ENCODE measurements at places on chromosomes 7 and 10.
A peak's percentile ranks its signal among the peaks of the same experiment; 100 is the strongest.

DNA sequence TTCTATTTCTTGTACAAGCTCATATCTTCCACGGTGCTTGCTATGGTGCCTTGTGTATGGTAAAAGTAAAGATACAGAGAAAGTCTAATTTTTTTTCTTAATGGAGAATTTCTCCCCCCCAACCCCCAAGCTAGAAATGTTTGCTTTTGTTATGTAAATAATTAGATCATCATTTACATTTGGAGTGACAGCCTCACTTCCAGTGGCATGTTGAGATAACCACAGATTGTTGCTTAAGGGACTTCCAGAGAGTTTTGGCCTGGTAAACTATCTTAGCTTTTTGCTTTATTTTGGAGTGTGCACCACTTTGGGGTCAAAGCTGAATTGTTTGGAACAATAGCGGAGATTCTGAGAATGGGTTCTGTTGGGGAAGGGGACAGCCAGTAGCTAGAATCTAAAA, 129.7 kb downstream of the ZNF365 start:
- no peak for DNase-seq

GRCh38 chr7:108642126-108642525, 72.5 kb downstream of the DNAJB9 start:
- no peak for DNase-seq

- DNase-seq: no peak
These were observed 108.8 kb downstream of the SGMS1 start for GRCh38 chr10:50514995-50515394.

- DNase-seq: no peak
These were observed 1.0 kb downstream of the ACSL5 start for GRCh38 chr10:112374724-112375541.

GRCh38 chr10:100866010-100866409, 46.8 kb upstream of the SLF2 start:
- no peak for DNase-seq

DNA sequence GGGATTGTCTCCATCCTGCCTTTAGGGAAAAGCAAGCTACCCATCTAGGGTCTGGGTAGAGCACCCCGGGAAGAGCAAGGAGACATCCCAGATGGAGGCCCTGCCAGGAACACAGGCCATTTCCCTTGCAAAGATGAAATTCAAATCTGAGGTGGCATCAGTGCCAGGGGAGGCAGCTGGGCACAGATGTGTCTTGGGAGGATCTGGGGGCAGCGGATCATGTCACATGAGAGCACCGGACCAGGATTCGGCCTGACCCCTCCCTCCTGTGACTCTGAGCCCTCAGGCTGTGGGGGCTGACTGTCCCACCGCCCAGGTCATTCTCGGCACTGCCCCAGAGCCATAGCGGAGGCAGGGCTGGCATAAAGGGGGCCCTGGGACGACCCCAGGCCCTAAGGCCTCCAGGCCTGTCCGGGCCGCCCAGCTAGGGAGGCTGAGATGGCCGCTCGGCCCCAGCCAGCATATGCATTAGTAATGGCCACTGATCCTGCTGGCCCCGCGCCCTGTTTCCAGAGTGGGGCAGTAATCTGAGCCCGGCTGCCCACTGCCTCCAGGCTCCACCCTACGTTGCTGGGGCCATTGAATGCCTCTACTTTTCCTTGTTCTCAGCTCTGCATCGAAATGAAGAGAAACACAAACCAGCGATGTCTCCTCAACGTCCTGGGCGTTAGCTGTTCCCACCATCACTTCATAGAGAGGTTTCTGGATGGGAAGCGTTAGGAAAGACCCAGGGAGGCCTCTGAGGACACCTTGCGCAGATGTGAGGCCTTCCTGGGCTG, 148.5 kb downstream of the UBE2H start:
- DNase-seq: no peak

- no peak for DNase-seq
These were observed 216.6 kb upstream of the YAE1 start for GRCh38 chr7:39349452-39350123.

DNA sequence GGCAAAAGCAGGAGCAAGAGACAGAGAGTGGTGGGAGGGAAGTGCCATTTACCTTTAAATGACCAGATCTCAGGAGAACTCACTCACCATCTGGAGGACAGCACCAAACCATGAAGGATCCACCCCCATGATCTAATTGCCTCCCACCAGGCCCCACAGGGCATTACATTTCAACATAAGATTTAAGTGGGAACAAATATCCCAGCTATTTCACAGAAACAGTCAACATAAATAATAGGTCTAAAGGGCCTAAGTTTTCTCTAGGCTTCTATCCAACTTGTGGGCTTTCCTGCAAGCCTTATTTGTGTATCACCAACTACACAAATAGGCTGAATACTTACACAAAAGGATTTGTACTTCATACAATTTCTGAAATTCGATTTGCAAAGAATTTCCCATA, 196.8 kb upstream of the POT1 start:
- no peak for DNase-seq

DNA sequence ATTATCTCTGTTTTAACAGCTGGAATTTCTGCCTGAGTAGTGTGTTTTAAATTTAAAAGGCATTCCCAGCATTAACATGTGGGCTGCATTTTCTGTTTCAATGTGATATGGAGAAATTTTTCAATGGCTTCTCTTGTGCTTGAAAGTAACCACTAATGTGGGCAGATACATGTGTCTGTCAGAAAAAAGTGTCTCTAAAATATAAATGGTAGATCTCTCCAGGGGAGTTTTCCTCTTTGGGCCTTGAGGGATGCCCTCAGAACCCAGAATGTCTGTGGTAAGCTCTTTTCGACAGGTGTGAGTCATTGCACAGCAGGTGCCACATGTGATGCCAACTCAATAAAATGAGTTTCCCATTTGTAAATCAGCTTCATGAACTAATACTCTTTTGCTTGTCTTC, 221.1 kb downstream of the SEMA3E start:
- DNase-seq: no peak

- DNase-seq: no peak
These were observed 96.3 kb upstream of the ANKRD1 start for GRCh38 chr10:91017198-91017597.

- no peak for DNase-seq
These were observed 3.7 kb downstream of the VPS37D start for GRCh38 chr7:73671322-73671661.

DNA sequence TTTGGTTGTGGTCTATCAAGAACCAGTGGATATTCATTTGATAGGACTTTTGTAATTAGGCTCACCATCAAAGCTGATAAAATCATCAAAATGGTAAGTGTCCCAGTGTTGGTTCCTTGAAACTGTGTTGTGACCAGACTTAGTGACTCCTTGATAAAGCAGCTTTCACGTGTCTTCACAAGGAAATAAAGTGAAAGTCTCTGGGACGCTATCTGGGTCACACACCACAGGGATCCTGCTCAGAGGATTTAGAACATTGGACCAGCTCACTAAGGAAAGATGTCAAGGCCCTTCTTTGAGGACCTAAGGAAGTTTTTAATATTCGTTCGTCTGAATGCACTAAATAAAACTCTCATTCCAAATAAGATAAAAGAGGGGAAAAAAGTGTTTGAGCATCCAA, 193.1 kb downstream of the RNLS start:
- no peak for DNase-seq

DNA sequence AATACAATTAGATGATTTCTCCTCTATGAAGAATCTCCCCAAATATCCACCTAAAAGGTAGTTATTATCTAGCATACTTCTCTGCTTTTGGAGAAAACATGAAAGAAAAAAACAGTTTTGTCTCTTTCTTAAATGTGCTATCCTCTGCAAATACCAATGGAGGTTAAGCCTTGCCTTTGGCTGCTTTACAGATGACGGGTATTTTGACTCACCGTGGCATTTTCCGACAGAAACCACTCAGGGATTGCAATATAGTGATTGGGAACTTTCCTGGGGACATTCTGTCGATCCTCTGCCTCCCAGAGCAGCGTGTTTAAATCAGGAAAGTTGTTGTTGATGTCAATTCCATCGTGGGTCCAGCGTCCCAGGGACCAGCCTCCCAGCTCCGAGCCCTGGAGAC, 100.6 kb downstream of the GPR26 start:
- no peak for DNase-seq

DNA sequence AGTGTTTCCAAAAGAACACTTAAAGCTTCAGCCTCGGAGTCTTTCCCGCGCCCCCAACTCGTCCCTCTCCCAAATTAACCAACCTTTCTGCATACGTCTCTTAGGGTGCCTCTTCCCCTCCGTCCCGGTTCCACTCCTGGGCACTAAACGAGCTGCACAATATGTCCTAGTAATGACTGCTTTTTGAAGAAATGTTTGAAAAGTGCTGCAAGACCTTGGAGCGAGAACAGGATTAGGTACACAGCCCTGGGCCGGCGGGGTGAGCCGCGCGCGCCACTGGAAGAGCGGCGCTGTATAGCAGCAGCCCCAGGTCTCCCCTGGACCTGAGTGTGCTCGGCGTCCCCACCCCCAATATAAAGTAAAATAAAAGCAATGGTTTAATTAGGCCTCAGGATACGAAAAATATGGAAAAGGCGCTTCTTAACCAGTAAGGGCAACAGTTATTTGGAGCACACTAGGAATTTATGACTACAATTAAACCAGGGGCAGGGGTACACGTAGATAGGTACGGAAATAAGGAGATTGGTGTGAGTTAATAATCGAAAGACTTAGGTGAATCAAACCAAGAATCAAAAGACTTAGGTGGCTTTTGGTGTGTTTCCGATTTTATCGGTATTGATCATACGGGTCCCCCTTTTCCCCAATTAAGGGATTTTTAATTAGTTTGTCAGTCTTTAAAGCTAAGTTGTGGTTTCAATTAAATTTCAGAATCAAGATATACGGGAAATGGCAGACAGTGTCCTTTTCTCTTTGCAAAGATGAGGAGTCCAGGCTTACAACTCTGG, 1.9 kb downstream of the TET1 start:
- DNase-seq: peak; percentile 41

GRCh38 chr10:35369049-35369611, 32.8 kb downstream of the CCNY start:
- no peak for DNase-seq

- no peak for DNase-seq
These were observed 88.7 kb downstream of the UBE2H start for GRCh38 chr7:129864042-129864441.

- DNase-seq: no peak
These were observed 189.9 kb upstream of the ADO start for GRCh38 chr10:62614389-62615157.

DNA sequence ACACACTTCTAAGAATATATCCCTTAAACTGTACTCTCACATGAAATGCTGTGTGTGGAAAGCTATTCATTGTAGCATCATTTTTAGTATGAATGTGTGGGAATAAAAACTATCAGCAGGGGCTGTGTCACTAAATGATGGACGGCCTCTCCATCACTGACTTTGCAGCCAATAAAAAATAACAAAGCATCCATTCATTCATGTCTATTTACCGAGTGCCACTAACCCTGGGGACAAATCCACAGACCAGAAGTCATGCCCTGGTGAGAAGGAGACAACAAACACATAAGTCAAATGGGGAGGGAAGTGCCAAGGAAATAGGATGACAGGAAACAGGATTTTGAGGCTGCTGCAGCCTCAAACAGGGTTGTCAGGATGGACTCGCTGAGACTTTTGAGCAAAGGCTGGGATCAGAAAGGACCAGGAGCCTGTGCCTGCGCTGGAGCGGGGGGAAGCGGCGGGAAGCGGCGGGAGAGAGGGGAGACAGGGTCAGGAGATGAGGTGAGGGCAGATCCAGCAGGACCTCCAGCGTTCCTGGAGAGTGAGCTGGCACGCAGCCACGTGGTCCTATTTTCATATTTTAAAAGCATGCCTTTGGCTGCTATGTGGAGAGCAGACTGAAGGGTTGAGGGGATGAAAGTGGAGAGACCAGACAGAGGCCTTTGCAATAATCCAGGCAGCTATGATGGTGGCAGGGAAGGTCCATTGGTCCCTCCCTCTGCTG, 2.2 kb upstream of the NOM1 start:
- DNase-seq: no peak

DNA sequence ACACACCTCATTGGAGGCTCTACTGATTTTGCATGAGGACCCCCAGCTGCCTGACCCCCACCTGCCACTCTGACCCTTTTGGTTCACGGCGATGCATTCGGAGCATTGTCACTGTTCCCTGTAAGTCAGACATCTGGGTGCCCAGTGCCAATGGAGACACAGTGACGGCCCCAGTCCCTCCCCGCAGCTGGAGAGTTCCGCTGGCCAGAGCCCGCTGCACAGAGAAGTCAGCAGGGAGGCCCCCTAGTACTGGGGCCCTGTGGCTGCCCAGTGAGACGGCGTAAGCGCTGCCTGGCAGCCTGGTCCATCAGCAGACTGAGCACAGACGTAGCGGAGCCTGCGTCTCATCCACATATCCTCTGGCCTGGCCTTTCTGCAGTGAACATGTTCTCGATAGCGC, 77.5 kb downstream of the NKX6-2 start:
- DNase-seq: no peak

DNA sequence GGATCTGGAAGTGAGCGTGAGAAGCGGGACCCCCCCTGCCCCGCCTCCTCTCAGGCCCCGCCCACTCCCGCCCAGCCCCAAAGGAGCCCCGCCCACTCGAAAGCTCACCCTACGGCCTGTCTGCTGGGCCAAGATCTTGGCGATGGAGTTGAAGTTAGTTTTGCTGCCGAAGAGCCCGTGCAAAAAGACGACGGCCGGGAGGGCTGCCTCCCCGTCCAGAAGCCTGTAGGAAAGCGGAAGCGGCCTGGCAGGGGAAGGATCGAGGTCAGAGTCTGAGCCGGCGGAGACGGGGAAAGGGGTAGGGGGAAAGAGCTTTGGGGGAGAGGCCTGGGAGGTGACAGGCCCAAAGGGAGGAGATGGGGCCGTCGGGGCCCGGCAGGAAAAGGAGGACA, 386 bp downstream of the ABHD11 start:
- DNase-seq: peak; percentile 64

DNA sequence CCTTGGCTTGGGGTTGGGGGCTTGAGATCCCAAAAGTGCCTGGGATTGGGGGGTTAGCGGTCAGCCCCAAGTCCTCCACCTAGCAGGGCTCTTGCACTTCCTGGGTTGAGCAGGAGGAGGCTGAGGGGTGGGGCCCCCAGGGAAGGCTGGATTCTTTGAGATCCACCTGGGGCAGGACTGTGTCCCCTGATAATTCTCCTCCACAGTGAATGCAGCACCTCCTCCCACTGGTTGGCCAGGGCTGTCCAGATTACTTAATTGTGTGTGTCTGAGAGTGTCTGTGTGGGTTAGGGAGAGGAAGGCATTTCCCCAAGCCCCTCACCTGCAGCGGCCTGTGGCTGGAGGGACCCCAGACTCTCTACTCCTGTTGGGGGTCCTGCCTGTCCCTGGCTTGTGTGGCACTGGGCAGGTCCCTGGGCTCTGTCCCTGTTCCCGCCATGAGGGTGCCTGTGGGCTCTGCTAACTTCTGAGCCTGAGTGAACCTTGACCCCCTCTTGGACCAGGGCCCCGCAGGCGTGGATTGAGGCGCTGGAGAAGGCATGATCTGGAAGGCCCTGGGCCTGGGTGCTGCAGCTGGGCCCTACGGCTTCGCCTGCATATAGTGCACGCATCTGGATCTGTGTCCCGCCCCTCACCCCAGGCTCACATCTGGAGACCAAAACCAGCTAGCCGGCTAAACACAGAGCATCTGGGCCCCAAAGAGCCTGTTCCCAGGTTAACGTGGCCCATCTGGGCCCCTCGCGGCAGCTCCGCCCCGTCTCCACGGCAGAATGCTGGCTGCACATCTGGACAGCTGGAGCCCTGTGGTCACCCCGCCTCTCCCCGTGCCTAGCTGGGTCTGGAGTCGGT, 10.4 kb downstream of the TMEM270 start:
- DNase-seq: no peak

- no peak for DNase-seq
These were observed 301.7 kb downstream of the CSTF2T start for GRCh38 chr10:51397695-51398094.
